Neural cell (in vitro differentiated cells): ENCODE measurements at places on chromosomes 5 and 9. TPM values are rescaled to one million over a fixed set of nuclear protein-coding genes. Genes with fewer than 3 reads are reported as not detected.

The GABRA1 gene
- polyA plus RNA-seq: 43.1 and 50.6 TPM in 2 replicates

The TCF7 gene
- polyA plus RNA-seq: 0.15 and 0.36 TPM in 2 replicates

The NPR3 gene
- polyA plus RNA-seq: 1.5 and 1.6 TPM in 2 replicates

The TMEM171 gene
- polyA plus RNA-seq: not detected in 2 replicates

The PFN3 gene
- not detected in 2 replicates for polyA plus RNA-seq

The LCN12 gene
- 2.9 TPM in 1 of 2 replicates, not detected in the other for polyA plus RNA-seq

The INSL4 gene
- polyA plus RNA-seq: not detected in 2 replicates

The OR1J2 gene
- polyA plus RNA-seq: not detected in 2 replicates

The FAM163B gene
- polyA plus RNA-seq: 1.5 and 2.7 TPM in 2 replicates

The GARIN3 gene
- polyA plus RNA-seq: not detected in 2 replicates

The EGFL7 gene
- polyA plus RNA-seq: 8.2 and 12.5 TPM in 2 replicates

The TAF1L gene
- polyA plus RNA-seq: not detected in 2 replicates

The CCL27 gene
- polyA plus RNA-seq: 0.82 and 2.9 TPM in 2 replicates

The TAL2 gene
- 0.88 TPM in 1 of 2 replicates, not detected in the other for polyA plus RNA-seq

The PCDH12 gene
- not detected in 2 replicates for polyA plus RNA-seq

The FREM1 gene
- polyA plus RNA-seq: 2.3 and 2.6 TPM in 2 replicates

The SLC45A2 gene
- polyA plus RNA-seq: 1.2 and 6.2 TPM in 2 replicates

The TRIP13 gene
- 2.1 and 2.6 TPM in 2 replicates for polyA plus RNA-seq

The TMEM167A gene
- polyA plus RNA-seq: 377 and 436 TPM in 2 replicates

The TUSC1 gene
- polyA plus RNA-seq: 2.5 and 3.8 TPM in 2 replicates

The SPATA31A3 gene
- not detected in 2 replicates for polyA plus RNA-seq

The IFNW1 gene
- polyA plus RNA-seq: not detected in 2 replicates

The IFNA7 gene
- polyA plus RNA-seq: not detected in 2 replicates

The NSG2 gene
- 1,581 and 1,761 TPM in 2 replicates for polyA plus RNA-seq

The SRP19 gene
- polyA plus RNA-seq: 127 and 179 TPM in 2 replicates

The RASGEF1C gene
- 1.6 and 5.3 TPM in 2 replicates for polyA plus RNA-seq

The CENPK gene
- 5.6 and 6.5 TPM in 2 replicates for polyA plus RNA-seq

The SLC34A1 gene
- polyA plus RNA-seq: not detected in 2 replicates

The RPL35 gene
- polyA plus RNA-seq: 1,777 and 2,116 TPM in 2 replicates

The TMOD1 gene
- polyA plus RNA-seq: 0.17 and 0.22 TPM in 2 replicates

The MYMK gene
- polyA plus RNA-seq: not detected in 2 replicates

The SKP1 gene
- polyA plus RNA-seq: 1,249 and 1,492 TPM in 2 replicates

The SEC61B gene
- 165 and 203 TPM in 2 replicates for polyA plus RNA-seq

The PFDN1 gene
- polyA plus RNA-seq: 147 and 159 TPM in 2 replicates

The GALNT12 gene
- polyA plus RNA-seq: 8.4 and 8.9 TPM in 2 replicates

The DIRAS2 gene
- polyA plus RNA-seq: 26.7 and 27.6 TPM in 2 replicates

The PCDHGA10 gene
- 7.3 and 8.1 TPM in 2 replicates for polyA plus RNA-seq

The ZNF883 gene
- polyA plus RNA-seq: 6.5 and 7.2 TPM in 2 replicates
